DMS79 (cell line): ENCODE measurements at places on chromosomes 2 and 18.
A peak's percentile ranks its signal among the peaks of the same experiment; 100 is the strongest.

- DNase-seq: no peak
Observed at GRCh38 chr2:150174056-150174805, 313.2 kb downstream of the RND3 start.

- DNase-seq: no peak
Observed at GRCh38 chr2:222998459-222998858, 53.5 kb upstream of the KCNE4 start.

DNA sequence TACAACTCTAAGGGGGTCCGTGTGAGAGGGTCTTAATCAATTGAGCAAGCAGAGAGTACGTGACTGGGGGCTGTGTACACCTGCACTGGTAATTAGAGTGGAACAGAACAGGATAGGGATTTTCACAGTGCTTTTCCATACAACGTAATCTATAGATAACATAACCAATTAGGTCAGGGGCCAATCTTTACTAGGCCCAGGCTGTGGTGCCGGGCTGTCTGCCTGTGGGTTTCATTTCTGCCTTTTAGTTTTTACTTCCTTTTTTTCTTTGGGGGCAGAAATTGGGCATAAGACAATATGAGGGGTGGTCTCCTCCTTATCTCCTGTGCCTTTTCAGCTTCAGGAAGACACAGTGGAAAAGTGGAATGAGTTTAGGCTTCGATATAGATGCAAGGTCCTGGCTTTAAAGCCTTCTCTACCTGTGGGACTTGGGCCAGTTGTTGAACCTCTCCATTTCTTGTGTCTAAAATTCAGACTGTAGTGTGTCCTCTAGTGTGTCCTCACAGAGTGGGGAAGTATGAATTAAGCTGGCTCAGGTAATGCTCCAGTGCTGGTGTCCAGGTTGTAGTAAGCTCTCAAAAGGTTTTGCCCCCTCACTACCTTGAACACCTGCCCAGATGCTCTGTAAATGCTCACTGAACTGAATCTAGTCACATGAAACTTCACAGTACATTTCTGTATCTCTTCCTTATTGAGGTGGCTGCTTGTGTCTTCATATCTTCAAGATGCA, 422.8 kb downstream of the SETBP1 start:
- no peak for DNase-seq

- DNase-seq: no peak
Observed at GRCh38 chr2:45190481-45190942, 181.3 kb upstream of the SIX2 start.

- no peak for DNase-seq
Observed at GRCh38 chr2:173584676-173585458, 230.2 kb downstream of the CDCA7 start.

DNA sequence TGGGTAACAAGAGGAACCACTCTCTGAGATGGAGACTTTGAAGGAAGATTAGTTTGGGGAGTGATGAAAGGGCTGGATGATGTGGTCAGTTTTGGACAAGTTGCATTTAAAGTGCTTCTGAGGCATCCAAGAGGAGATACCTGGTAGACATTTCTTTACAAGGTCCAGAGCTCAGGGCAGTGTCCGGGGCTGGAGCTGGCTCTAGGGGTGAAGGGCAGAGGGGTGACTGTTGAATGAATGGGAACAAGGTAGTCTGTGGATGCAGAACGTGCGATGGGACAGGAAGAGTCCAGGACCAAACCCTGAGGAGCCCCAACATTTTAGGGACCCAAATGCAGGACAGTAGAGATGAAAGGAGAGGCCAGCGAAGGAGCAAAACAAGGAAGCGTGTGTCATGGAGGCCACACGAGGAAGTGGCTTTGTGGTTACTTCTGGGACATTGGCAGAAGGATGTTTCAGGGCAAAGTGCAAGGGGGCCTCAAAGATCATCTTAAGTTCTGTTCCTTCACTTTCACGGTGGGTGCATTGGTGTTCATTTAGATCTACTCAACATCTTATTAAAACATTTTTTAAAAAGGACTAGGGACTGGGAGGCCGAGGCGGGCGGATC, 13.6 kb upstream of the GPR35 start:
- no peak for DNase-seq

GRCh38 chr18:61597316-61597715, 264.1 kb downstream of the CDH20 start:
- no peak for DNase-seq

DNA sequence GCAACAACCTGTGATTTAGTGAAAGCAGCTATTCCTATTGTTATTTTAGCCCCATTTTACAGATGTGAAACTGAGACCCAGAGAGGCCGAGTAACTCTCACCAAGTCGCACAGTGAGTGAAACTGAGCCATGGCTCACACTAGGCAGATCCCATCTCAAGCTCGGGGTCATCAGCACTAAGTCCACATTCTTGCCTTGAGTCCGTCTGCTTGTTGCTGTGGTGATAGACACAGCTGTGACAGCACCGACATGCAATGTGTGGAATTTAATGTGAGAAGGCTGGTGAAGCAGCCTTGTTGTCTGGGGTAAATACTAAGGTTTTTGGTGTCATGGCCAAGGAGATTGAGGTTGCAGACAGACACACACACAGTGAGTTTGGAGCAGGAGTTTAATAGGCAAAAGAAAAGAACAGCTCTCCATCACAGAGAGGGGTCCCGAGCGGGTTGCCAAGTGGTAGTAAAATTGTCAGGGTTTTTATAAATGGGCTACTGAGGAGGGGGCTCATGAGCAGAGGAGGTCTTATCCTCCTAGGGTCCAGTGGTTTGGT, 40.2 kb upstream of the GMCL1 start:
- no peak for DNase-seq

GRCh38 chr2:206071807-206072206, 14.2 kb downstream of the INO80D start:
- DNase-seq: no peak

DNA sequence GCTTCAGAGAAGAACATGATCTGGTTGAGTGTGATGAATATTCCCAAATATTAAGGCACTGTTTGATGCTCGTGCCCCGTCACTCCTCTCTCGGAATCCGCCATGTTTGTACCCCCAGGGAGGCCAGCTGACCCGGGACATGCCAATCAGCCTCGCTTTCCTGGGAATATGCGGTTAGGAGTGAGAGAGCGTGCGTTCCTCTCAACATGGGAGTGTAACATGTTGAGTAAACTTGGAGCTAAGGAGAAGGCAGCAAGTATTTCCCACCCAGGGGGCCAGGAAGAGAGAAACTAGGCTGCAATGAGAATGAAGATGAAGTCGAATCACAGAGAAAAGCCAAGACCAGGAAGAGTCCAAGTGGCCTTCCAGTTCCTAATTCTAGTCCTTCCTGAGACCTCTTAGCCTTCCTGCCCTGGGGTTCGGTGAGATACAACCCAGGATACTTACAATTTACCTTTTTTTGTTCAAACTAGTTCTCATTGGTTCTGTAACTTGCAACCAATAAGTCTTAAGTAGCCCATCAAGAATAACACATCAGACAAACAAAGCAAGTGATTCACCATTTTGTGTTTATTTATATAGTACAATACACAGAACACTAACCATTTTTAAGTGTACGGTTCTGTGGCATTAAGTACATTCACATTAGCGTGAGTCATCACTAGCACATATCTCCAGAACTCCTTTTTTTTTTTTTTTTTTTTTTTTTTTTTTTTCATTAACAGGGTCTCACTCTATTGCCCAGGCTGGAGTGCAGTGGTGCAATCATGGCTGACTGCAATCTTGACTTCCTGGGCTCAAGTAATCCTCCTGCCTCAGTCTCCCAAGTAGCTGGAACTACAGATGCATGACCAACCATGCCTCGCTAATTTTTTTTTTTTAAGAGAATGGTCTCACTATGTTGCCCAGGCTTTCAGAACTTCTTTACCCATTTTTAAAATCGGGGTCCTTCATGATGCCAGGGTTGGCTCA, 36.4 kb upstream of the SLC1A4 start:
- DNase-seq: no peak

DNA sequence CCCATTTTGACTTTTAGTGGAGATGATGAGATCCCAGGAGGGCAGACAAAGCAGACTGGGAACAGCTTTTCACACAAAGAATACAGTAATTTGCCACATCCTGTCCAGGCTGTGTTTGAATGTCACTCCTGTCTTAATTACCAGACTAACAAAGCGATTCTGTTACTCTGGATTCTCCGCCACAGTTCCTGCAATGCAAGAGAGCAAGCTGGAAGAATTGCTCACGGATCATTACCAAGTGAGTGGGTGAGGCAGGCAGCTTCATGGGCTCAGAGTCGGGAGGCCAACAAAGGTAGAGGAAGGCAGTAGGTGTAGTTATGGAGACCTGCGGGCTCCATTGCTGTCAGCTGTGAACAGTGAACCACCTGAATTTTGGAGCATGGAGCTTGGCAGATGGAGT, 250.5 kb upstream of the ATP5MC3 start:
- peak; percentile 80 for DNase-seq

- no peak for DNase-seq
Observed at GRCh38 chr2:170924969-170925368, 4.1 kb upstream of the GORASP2 start.

- no peak for DNase-seq
Observed at GRCh38 chr2:168119515-168120141, 127.8 kb downstream of the STK39 start.

DNA sequence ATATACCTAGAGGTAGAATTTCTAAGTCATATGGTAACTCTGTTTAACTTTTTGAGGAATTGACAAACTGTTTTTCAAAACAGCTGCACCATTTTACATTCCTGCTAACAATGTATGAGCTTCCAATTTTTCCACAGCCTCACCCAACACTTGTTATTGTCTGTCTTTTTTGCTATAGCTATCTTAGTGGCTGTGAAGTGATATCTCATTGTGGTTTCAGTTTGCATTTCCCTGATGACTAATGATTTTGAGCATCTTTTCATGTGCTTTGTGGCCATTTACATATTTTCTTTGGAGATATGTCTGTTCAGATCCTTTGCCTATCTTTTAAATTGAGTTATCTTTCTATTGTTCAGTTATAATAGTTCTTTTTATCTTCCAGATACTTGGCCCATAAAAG, 273.8 kb downstream of the AGPS start:
- DNase-seq: no peak

- DNase-seq: no peak
Observed at GRCh38 chr2:125405816-125406215, 1250.1 kb upstream of the GYPC start.

DNA sequence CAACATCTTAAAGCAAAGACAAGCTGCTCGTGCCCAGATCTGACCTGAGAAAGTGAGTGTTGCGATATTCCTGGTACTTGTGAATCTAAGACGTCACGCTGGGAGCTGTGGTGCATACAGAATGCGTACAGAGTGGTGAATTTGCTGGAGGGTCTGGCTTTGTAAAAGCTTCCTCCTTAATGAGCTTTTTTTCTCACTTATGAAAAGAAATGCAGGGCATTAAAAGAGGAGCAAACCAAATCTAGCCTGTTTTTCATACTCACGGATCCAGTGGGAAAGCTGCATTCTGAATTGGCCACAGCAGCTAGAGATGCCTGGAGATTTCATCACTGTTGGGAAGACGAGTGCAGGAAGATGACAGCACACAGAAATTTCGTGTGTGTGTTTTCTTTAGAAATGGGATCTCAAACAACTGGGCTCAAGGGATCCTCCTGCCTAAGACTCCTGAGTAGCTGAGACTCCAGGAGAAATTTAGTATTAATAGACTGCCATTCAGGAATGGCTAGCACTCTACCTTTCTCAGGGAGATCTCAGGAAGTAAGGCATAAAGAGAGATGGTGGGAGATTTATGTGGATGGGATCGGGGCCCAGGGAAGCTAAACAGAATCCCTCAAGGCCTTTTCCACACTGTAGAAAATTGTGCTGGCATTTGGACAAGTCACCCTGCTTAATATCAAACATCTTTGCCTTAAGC, 181.3 kb downstream of the ALPK2 start:
- DNase-seq: peak; percentile 1

GRCh38 chr2:232463701-232464543, 8.0 kb downstream of the ALPI start:
- DNase-seq: peak; percentile 13

GRCh38 chr18:34809451-34810072, 99.5 kb downstream of the DTNA start:
- no peak for DNase-seq

DNA sequence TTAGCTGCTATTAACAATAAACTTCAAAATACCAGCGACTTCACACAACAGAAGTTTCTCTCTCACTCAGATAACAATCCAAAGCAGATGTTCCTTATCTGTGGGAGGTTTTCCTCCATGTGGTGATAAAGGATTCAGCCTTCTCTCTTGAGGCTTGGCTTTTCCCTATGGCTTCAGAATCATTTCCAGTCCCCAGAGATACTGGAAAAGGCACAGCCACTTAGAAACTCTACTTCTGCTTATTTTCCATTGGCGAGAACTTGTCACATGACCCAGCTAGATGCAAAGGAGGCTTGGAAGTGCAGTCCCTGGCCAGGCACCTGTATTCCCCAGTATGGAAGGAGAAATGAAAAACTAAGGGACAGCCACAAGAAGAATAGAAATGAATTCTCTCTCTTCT, 344.8 kb downstream of the MTX2 start:
- DNase-seq: no peak

GRCh38 chr2:176507786-176508185, 238.5 kb downstream of the MTX2 start:
- no peak for DNase-seq

DNA sequence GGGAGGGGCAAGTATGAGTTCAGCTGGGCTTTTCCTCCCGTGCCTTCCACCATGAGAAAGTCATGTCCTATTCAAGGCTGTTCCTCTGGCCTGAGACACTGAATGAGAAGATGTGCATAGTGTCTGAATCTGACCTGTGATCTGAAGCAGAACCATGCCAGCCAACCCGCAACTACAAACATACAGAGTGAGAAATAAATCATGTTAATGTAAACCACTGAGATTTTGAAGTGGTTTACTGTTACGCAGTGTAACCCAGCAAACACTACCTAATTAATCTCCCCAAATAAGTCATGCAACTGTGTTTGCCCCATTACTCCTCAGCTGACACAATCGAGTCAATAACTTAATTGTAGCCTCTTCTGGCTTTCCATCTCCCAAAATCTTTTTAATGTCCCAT, 49.2 kb downstream of the METTL4 start:
- DNase-seq: peak; percentile 72

GRCh38 chr2:193810533-193810932, 1615.8 kb upstream of the TMEFF2 start:
- no peak for DNase-seq

GRCh38 chr18:54805571-54806334, 22.5 kb upstream of the RAB27B start:
- no peak for DNase-seq

DNA sequence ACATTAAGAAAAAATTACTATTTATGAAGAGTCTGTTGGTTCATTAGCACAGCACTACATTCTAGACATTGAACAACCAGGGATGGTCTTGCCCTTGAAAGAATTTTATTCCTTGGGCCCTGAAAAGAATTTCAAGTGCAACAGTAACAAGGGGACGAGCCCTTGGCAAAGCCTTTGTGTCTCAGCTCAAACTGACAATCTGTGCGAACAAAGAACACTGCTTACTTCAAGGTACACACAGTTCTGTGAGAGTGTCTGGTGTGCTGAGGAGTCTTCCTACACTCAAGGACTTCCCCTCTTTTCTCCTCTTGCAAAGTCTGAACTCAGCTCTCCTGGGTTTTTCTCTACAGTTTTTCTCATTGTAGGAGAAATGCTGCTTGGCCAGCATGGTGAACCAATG, 373.4 kb downstream of the NBAS start:
- no peak for DNase-seq
